Activated CD4-positive, alpha-beta T cell treated with anti-CD3 and anti-CD28 coated beads, Interleukin-2, amount 50 U/mL, for 48 hours (primary cell): ENCODE measurements at places on chromosomes 1 and 21.

- no peak for DNase-seq
These were observed 14.6 kb upstream of the PRMT2 start for GRCh38 chr21:46620846-46621245.

GRCh38 chr1:239719642-239720258 is 333.4 kb downstream of the CHRM3 start:
- peak; percentile 47 for DNase-seq

DNA sequence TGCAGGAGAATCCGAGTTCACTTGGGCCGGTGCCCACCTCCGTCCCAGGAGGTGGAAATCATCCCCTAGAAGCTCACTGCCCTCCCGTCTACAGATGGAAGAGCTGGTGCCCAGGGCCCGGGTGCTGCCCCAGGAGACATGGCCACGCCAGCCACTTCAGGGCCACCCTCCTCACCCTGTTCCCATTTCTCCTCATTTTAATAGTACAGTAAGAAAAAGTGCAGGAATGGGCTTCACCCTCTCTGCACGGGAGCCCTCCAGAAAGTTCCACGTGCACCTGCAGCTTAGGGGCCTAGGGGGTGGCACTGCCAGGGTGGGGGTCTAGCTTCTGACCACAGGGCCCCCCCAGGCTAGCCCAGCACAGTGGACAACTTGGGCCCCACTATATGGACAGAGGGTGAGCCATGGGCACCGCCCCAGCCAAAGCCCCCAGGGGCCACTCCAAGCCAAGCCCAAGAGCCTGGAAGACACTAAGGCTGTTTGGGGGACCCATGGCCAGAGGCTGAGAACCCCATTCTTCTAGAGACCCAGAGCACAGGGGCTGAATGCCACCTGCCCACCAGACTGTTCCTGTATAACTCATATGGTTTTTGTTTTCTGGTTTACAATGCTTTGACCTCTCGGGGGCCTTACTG is 3.4 kb upstream of the FTCD start:
- DNase-seq: no peak

GRCh38 chr1:24005163-24005562 is 25.0 kb upstream of the SRSF10 start:
- DNase-seq: no peak

GRCh38 chr1:214898161-214898560 is 184.4 kb upstream of the KCNK2 start:
- no peak for DNase-seq
